SW 1271 (cell line): ENCODE measurements at places on chromosomes 7 and 10.

GRCh38 chr10:49653273-49653929, 26.1 kb upstream of the C10orf53 start:
- DNase-seq, result no peak

- DNase-seq, result no peak
Observed at GRCh38 chr7:34900891-34901513, 136.3 kb downstream of the DPY19L1 start.

- DNase-seq, result no peak
Observed at GRCh38 chr10:104345941-104346340, 7.7 kb upstream of the ITPRIP start.

DNA sequence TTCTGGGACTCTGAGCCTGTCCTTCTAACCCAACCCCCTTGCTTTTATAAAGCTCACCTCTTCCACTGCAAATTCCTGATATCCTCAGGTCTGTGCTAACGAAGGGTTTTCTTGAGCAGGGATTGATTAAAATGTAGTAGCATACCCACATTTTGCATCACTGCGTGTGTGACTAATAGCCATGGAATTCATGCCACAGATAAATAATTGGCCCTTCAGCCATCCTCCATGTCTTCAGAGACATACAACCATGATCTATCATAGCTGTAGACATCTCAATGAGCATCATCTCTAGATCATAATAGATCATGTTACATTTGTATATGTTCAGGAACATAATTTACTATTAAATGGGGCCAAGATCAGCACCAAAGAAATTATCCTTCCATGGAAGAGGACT, 990.3 kb downstream of the KCNMA1 start:
- DNase-seq, result no peak

DNA sequence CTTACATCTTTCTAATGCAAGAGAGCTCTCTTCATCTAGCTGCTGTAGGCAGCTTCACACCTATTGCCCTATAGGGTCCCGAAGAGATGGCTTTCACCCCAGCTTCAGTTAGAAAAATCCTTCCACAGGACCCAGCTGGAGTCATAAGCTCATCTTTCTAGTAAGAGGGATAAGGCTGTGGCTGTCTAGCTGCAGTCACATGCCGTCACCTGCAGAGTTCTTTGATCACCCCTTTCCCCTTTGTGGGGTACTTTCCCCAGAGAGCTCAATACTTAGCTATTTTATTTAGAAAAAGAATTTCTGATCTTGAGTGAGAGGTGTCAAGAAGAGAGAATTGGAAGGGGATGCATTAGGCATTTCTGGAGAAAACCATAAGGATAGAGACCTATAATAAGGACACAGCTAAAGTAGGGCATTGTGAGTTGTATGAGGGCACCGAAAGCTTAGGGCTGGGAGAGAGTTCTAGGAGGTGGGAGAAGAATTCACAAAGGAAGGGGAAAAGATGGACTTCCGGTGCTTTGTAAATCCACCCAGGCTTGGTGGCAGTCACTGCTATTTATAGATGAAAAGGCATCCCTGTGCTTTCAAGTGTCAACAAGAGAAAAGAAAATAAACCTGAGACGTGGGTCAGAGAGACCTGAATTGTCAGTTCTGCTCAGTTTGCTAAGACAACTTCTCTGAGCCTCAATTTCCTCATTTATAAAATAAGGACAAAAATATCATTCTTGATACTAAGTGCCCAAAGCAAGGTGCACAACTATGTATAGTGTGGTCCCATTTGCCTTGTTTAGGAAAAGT, 11.1 kb upstream of the ST8SIA6 start:
- no peak for DNase-seq

GRCh38 chr7:6379886-6380285, 67.9 kb downstream of the DAGLB start:
- no peak for DNase-seq

GRCh38 chr10:43979551-43979950, 330.9 kb upstream of the ZNF32 start:
- no peak for DNase-seq

DNA sequence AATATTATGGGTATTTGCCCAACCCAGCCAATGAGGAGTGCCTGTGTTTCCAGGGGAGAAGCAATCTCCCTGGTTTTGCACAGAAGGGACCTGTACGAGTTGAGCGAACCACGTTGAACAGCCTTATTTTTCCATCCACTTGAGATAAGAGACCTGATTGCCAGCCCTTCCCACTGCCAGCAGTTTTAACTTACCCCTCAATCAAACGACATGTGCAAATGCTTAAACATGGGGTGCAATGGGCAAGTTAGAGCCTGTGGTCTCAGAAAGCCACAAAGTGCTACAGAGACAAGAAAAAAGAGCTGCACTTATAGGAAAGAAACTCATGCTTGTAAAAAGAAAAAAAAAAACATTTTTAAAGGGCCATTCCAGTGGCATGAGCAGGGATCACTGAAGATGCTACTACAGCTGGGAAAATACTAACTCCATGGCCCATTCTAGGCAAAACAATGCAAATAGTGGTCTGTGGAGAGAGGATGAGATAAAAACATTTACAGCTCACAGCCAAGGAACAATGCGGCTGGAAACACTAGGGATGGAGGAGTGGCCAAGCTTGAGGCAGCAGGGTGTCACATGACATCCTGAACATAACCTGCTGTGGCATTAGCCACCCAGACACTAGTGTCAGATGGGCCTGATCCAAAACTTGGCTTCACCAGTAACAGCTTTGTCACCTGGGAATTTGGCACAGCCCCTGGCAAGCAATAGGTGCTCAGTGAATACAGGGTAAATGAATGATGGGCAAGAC, 162.8 kb downstream of the ELMO1 start:
- DNase-seq, result no peak

DNA sequence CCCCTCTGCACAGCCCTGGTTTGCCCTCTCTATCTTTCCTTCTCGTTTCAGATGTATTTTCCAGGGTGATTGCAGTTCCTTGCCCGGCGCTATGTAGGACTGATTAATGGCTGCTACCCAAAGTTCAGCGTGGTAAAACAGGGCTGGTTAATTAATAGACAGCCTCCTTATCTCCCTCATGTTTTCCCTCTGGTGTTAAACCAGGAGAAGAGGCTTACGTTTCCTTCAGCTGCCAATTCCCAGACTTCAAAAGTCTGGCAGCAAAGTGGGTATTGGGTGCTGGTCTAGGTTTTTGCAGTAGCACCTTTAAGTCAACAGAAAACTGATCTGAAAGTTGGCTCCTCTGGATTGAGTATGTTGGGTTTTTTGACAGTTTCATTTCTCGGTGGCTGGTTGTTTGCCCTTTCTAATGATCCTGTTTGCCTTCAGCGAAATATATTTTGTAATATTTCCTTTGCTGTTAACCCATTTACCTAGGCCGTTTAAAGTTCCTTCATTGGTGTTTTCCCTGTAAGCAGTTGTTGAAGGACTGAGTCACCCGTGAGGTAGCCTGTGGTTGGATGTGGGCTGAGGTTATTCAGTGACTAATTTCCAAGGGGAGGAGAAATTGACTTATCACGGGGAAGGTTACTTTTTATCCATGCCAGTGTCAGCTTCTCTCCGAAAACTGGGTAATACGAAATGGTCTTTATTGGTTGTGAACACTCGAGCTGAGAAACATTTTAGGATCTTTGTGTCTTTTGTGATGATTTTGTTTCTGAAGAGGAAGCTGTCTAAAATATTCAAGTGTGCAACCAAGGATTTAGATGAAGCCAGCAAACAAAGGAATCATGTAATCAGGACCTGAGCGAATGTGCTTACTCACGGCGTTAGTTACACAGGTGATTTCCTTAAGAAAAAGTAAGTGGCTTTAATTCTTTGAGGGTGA, 257.2 kb downstream of the KIAA1217 start:
- peak; percentile 24 for DNase-seq

DNA sequence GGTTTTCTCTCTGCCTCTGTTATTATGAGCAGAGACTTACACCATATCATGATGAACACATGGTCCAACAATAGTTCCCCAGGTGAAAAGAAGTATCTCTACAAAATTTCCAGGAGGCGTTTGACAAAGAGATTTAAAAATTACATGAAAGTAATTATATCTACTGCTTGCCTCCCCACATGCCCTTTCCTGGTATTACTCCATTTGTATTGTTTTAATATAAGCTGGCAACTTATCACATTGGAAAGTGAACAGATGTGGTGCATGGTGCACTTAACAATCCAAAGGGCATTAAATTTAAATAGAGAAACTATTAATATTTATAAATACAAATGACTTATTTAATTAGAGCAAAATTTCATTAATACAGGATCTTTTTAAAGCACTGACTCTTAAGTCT, 638.2 kb downstream of the ANKRD7 start:
- no peak for DNase-seq

- no peak for DNase-seq
Observed at GRCh38 chr7:148318102-148318811, 272.3 kb upstream of the C7orf33 start.

DNA sequence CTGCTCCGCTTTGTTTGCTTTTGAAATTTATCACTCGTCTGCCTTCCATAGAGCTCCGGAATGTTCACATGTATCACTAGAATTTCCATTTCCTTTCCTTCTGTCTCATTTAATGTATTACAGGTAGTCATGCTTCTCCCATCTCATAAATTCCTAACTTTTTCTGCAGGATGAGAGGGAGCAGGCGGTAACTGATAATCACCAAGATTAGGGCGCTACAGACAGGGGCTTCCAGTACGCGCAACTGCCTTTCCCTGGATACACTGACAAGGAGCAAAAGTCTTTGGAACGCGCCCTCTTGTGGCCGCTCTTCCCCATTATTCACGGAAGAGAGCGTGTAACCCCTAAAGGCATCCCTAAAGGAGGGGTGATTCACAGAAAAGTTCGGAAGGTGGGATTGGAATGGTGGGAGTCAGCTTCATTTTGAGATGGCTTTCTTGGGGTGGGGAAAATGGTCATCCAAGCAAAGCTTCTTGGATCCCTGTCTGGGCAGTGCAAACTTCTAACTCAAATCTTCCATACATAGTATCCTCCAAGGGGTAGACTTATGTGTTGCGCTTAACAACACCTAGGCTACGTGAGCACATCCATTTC, 6.5 kb downstream of the INHBA start:
- DNase-seq, result peak; percentile 6

DNA sequence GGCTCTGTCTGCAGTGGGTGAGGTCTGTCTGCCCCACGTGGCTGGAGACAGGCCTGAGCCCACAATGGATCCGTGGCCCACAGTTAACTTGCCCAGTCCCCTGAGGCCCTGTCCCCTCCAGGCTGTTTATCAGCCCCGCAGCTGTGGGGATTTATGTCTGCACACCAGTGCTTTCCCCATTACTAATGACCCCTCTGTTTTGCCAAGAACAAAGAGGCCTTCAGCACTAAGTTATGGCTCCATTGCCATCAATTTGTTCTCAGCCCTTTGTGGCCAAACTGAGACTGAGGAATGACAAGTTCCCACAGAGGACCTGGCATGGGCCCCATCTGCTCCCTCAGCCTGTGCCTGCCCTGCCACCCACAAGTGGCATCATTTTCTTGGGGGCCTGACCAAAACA, 138.2 kb downstream of the C10orf105 start:
- DNase-seq, result no peak

DNA sequence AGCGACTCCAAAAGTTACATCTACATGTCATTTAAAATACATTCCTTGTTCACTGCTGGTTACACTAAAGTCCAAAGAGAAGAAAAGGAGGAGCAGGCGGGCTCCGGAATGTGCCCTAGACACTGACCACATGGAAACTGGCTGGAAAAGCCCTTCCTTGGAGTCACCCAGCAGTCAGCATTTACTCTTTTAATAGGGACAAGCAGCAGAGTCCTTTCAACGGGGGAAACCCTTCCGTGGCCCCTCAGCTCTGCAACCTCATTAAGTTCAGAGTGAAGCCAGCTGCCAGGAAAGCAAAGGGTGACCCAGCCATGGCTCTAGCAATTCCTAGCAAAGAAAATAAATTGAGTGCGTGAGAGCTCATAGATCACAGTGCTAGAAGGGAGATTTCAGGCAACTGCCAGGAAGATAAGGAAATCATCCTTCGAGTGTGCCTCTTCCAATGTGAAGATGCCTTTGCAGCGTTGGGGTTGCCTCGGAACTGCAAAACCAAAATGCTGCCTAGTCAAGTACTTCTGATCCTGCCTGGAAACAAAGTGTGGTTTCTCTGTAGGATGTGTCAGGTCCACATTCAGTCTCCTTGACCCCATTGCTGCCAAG, 101.6 kb downstream of the SORBS1 start:
- no peak for DNase-seq

- DNase-seq, result no peak
Observed at GRCh38 chr7:66747881-66748511, 7.5 kb downstream of the RABGEF1 start.

GRCh38 chr10:125008689-125009638, 67.0 kb downstream of the ZRANB1 start:
- DNase-seq, result no peak

GRCh38 chr10:15202639-15203038, 34.1 kb upstream of the NMT2 start:
- no peak for DNase-seq

- no peak for DNase-seq
Observed at GRCh38 chr7:94417901-94418300, 23.2 kb downstream of the COL1A2 start.

DNA sequence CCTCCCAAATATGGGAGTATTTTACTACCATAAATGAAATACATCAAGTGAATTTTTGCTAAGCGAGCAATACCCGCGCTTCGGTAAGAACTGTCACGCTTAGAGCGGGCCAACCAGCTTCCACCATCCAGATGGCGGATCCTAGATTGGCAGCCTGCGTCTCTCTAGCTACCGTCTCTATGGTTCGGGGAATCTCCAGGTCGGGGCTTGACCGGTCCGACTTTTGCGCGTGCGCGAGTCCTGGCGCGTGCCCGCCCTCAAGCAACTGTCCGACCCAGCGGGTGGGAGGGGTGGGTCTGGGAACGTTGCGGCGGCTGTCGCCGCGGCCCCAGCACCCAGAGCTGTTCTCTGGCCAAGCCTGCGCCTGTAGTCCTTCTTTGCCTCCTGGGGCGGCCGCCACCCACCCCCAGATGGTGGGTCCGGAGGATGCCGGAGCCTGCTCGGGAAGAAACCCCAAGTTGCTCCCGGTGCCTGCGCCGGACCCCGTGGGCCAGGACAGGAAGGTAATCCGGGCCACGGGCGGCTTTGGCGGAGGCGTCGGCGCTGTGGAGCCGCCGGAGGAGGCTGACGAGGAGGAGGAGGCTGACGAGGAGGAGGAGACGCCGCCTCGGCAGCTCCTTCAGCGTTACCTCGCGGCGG, at the start of gene TBC1D12:
TSS of gene TBC1D12 (plus strand) at position 338 of the 639 bp plus-strand sequence. CDS start at position 411, 73 bp downstream.
- peak; percentile 83 for DNase-seq

- no peak for DNase-seq
Observed at GRCh38 chr10:72319416-72320254, 35.1 kb downstream of the DNAJB12 start.

DNA sequence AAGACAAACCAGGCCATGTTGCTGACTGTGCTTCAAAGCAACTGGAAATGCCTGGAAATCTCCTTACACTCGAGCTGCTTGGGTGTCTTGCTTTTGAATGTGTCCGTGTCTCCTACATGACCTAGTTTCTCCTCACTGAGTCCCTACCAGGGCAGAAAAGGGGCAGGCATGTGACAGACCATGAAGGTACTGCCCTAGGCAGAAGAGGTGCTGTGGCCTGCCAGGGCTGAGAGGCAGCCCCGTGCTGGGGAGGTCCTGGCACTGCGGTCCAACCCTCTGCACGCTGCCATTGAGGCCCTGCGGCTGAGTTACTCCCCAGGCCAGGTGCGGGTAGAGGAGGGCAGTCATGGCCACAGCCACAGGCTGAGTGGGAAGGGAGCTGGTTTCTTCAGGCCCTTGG, 159.3 kb downstream of the LYZL1 start:
- no peak for DNase-seq
